ENCODE measurements at places on chromosomes 1 and 21.
A peak's percentile ranks its signal among the peaks of the same experiment; 100 is the strongest.

DNA sequence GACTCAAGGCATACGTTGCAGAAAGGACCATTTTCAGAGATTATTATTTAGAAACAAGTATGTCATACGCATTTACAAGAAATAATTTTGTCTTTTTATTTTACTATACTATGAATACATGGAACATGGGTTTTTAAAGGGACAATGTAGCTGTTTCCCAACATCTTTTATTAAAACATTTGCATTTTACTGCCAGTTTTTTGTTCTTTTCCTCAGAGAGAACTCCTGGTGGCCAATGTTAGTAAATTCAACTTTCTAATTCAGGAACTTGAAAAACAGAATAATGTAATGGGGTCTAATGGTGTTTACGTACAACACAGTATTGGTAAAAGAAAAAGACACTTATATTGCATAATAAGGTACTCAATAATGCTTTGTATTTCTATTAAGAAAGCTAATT, 14.9 kb downstream of the PRDM2 start:
- DNase-seq = no peak

DNA sequence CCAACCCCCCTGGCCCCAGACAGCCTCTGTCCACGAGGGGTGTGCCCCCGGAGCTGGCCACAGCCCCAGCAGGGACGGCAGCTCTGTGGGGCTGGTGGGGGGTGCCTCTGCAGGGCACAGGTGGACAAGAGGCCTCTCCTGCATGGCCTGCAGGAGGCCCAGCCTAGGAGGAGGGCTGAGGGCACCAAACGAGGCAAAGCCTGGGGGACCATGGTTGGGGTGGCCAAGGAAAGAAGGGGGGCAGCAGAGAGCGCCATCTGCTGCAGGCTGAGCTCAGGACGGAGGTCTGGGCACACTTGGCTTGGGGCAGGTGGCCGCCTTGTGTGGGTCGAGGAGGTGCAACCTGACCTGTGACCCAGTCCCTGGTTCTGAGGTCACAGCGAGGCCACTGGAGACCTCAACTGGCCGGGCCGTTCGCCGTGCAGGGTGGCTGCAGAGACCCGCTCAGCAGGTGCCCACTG, 27.3 kb downstream of the RRP1 start:
- no peak for DNase-seq

- DNase-seq = no peak
Observed at GRCh38 chr1:200081969-200082245, 54.4 kb downstream of the NR5A2 start.

DNA sequence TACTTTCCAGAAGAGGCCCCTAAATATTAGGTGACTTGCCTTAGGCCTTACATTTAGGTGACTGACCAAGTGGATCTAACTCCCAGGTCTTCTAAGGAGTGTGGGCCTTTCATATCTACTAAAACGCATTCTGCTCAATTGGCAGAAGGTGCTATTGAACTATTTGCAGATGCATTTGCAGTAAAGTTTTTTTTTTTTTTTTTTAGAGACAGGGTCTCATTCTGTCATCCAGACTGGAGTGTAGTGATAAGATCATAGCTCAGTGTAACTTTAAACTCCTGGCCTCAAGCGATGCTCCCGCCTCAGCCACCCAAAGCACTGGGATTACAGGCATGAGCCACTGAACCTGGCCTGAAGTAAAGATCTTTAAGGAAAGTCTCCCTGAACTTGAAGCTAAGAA, 13.0 kb upstream of the ACBD6 start:
- no peak for DNase-seq

DNA sequence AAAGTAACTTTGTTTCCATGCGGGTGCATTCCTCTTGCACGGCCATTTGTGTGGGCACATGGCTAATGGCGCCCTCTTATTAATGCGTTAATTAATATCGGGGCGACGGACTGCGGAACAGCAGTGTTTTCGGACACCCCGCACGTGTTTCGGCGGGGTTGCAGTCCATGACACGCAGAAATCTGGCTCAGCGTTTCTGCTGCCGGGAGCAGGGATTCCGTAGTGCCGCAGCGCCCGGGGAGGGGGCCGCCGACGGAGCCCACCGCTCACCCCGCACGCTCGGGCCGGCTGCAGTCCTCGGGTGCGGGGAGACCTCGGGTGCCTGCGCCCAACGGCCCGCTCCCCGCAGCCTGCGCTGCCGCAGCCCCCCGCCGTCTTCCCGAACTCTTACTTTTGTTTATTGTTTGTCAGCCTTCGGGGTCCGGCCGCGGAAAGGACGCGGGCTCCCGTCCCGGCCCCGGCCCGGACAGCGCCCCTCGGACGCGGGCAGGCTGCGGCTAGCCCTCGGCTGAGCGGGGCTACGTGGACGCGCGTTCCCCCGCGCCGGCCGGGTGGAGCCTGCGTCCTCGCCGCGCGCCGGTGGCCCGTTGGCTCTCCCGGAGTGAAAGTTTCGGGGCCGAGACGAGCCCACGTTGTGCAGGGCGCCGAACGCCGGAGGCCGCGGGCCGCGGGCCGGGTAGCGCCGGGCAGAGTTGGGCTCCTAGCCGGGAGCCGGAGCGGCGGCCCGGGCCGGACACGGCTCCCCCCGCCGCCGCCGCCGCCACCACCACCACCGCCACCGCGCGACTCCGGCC, 849 bp downstream of the NFIA start:
- DNase-seq = peak; percentile 15

- DNase-seq = peak; percentile 76
Observed at GRCh38 chr1:30111431-30111830, 612.0 kb downstream of the MATN1 start.

- no peak for DNase-seq
Observed at GRCh38 chr1:115867216-115867615, 26.3 kb upstream of the NHLH2 start.

- DNase-seq = no peak
Observed at GRCh38 chr21:29224006-29224405, 74.7 kb upstream of the BACH1 start.

GRCh38 chr1:152487871-152488270, 22.7 kb upstream of the LCE5A start:
- no peak for DNase-seq

DNA sequence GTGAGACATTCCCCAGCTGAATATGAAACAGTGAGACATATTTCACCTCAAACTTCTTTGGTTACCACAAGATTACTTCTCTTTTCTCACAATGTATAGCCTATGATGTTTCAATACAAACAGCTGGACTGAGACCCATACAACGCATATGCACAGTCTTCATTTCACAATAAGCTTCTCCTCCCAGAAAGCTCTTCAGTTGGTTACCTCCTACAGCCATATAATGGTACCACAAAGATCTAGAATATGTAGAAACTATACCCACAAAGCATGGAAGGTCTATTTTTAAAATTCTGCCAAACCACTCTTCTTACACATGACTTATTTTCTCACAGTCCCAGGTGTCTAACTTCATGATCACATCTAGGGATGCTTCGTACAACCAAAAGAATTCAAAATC, 70.8 kb downstream of the JAK1 start:
- DNase-seq = no peak

DNA sequence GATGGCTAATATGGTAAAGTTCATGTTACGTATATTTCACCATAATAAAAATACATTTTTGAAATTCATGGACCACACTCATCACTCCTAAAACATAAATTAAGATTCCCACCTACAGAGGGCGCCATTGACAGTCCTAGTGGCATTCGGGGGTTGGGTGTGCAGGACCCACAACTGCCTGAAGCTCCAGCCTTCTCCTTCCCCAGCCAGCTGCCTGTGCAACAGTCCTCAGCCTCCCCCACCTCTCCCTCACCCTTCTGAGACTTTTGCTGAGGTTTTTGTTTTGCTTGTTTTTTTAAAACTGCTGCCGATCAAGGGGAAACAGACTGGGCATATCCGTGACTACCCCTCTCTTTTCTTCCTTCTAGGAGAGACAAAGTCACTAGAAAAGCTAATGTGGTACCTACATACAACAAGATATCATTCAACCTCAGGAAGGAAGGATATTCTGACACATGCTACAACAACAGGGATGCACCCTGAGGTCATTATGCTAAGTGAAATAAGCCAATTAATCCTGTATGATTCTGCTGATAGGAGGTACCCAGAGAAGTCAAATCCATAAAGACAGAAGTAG, 9.2 kb upstream of the EVA1C start:
- DNase-seq = peak; percentile 75

DNA sequence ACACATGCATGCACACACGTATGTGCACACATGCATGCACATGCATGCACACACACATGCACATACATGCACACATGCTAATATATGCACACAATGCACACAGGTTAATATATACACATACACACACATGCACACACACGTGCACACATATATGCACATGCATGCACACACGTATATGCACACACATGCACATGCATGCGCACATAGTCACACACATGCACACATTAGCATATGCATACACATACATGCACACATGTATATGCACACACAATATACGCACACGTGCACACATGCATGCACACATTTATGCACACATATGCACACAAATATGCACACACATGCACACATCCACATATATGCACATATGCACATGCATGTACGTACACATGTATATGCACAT, 506.8 kb downstream of the MATN1 start:
- DNase-seq = no peak

GRCh38 chr1:156451505-156452160, 48.9 kb downstream of the MEF2D start:
- no peak for DNase-seq

- no peak for DNase-seq
Observed at GRCh38 chr1:200965111-200965805, 58.3 kb downstream of the KIF21B start.

DNA sequence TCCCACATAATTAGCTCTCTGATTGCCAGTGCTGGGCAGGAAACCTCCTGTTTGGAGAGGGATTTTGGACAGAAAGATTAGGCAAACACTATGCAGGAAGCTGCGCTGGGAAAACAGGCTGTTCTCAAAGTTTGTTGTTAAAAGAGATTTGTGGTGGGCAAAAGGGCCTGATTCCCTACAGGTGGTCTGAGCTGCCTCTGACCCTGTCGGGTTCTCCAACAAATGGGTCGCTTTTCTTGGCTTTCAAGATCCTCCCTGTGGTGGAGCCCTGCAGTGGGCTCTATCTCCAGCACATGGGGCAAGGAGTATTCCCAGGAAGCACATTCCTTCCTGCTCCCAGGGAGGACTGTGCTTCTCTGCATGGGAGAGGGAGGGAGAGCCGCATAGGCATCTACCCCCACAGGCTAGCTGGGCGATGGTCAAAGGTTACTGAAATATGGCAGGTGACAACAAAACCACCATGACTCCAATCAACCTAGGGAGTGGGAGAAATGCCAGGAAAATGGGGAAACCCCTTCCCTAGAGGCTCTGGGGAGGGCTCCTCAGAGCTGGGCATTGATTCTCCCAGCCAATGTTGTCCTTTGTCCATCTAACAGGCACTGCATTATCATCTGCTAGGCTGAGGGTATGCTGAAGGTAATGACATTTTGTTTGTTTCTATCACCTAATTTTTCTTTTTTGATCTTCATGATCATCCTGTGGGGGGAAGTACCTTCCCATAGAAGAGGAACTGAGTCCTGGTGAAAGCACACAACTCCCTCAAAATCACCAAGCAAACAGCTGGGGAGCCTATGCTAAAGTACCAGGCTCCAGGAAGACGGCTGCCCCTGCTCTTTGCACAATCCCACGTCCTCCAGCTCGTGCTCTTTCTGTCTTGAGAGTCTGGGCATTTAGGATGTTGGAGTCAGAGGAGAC, 85.3 kb downstream of the PLXNA2 start:
- DNase-seq = no peak

DNA sequence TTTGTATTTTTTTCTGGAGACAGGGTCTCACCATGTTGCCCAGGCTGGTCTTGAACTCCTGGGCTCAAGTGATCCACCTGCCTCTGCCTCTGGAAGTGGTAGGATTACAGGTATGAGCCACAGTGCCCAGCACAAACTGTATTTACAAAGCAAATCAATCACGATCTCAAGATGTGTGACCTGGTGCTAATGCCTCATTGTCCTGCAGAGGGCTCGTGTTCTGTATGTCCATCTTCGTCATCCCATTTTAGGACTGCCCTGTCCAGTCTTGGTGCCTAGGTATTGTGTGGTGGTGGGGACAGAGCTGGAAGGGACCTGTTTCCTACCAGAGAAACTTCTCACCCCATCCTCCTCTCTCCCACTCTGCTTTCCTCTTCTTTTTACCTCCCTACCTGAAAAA, 20.2 kb downstream of the PROK1 start:
- no peak for DNase-seq

GRCh38 chr1:60573121-60573520, 499.6 kb upstream of the C1orf87 start:
- DNase-seq = no peak

DNA sequence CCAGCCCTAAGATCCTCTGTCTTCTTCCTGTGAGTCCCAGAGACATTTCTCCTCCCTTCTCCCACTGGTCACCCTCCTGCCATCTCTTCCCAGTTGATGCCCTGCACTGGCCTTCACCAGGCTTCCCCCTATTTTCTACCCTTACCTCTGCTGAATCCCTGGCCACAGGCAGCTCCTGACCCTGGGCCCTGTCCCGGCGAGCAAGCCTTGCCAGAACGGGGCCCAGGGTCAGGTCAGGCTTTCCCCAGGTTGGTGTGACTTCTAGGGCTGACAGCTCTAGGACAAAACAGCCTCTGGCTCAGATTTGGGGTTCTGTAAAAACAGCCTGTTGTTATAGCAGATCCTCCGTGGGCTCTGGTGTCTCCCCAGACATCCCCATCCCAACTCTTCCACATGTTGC, 52.7 kb upstream of the A3GALT2 start:
- DNase-seq = no peak

- DNase-seq = no peak
Observed at GRCh38 chr1:44568128-44568900, 106.0 kb downstream of the TMEM53 start.

- peak; percentile 6 for DNase-seq
Observed at GRCh38 chr21:36260030-36260787, 59.8 kb upstream of the MORC3 start.

DNA sequence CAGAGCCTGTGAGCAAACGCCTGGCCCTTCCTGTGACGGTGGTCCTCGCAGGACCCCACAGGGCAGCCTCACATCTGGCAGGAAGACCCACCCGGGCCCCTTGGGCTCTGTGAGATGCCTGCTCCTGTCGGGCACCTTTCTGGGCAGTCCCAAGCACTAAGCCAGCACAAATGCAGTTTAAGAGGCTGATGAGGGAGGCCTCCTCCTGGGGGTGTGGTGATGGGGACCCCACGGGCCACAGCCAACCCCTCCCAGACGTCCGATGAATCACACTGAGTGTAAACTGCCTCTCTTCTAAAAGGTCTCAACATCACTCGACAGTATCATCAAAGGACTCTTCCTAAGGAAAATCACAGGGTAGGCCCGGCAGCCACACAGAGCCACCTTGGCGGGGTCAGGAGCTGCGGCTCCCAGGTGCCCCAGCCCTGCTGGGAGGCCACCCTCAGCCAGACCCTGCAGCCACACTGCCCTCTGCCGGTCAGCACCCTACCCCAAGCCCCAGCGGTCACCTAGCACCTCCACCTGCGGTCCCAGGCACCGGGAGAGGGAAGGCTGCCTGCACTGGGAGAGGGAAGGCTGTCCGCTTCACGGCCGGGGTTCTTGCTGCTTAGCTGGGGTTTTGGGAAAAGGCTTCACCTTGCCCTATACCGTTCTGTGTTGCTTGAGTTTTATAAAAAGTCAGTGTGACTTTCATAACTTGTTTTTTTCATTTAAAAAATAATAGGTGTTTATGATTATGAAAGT, 3.9 kb upstream of the PRKCZ start:
- peak; percentile 45 for DNase-seq

- no peak for DNase-seq
Observed at GRCh38 chr1:63403386-63403785, 36.0 kb downstream of the ALG6 start.

- peak; percentile 27 for DNase-seq
Observed at GRCh38 chr21:26093122-26093521, 77.4 kb downstream of the APP start.

GRCh38 chr1:11487196-11487751, 8.3 kb downstream of the DISP3 start:
- DNase-seq = no peak

- DNase-seq = no peak
Observed at GRCh38 chr1:1183833-1184775, 10.4 kb downstream of the TTLL10 start.

All from NCI-H345 (cell line).